ENCODE measurements at places on chromosomes 4 and X. TPM values are rescaled to one million over a fixed set of nuclear protein-coding genes. Genes with fewer than 3 reads are reported as not detected.

DNA sequence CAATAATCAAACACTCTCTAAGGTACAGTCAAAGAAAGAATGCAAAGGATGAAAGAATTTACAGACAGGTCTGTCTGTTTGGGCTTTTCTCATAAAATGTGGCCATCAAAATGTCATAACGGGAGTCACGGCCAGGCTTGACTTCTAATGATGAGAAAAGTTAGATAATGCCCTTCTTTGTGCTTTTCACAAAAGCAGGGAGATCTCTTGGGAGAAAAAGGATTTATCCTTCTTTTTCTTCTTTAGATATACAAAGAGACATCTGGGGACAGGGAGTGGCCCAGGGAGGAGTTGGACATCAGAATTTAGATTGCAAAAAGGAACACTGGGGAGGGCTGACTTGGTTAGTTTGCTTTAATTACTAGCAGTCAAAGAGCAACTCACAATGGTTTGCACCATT is 93.1 kb downstream of the SLC39A8 start:
- no peaks in the 10 kb centered on the region for H3K4me1 ChIP-seq
- no peaks in the 10 kb centered on the region for H3K36me3 ChIP-seq
- no peak for DNase-seq

DNA sequence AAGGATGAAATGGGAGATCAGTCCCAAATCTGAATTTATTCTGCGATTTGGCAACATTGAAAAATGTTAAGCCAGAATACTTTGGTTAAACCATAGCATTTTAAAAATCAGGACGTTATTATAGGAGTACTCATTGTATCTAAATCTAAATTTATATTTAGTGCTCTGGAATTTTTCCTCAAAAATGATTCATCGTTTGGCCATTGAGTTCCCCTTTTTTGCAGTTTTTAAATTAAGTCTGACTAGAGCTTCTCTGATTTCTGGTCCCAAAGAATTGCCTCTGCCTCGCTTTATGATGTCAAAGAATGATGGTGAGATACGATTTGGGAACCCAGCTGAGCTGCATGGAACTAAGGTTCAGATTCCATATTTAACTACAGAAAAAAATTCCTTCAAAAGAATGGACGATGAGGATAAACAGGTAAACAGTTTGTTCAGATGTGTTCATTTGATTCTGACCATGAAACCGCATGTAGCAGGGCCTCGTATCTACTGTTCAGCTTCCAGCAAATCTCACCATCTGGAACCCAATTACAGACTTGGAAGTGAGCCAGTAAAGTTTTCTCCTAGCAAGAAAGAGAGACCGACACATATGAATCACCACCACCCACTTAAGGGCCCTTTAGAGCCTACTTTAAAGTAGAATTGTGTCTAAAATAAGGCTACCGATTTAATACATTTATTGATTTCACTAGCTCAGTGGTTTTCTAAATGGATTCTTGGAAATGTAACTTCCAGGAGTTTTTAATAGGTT is 75.6 kb downstream of the REPS2 start:
- no peaks in the 10 kb centered on the region for H3K4me1 ChIP-seq
- H3K27ac ChIP-seq = no peak overlapping the region
- no peak for DNase-seq
- no peak overlapping the region for H3K4me3 ChIP-seq
- H3K27me3 ChIP-seq = no peaks in the 10 kb centered on the region

DNA sequence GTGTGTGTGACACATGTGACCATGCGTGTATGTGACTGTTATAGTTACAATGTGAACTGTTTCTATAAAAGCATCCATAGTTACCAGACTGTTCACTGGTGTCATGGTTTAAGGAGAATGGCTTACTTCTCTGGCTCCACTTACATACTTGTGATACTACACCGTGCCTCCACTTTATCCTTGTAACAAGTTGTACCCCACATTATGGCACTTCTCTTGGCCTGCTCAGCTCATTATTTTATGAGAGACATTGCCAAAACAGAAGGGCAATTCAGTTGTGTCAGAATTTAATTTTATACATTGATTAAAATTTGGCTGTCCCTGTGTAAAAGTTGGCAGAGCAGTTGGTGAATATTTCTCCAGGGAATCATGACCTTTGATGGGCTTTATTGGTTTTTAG is 62.4 kb upstream of the TBC1D14 start:
- H3K27ac ChIP-seq = no peak overlapping the region
- H3K27me3 ChIP-seq = no peaks in the 10 kb centered on the region
- peaks cover 25% of the 10 kb centered on the region for H3K36me3 ChIP-seq
- H3K4me3 ChIP-seq = no peak overlapping the region
- H3K4me1 ChIP-seq = peaks cover 3% of the 10 kb centered on the region

- H3K4me3 ChIP-seq = no peak overlapping the region
- no peak overlapping the region for H3K27ac ChIP-seq
- DNase-seq = no peak
- no peaks in the 10 kb centered on the region for H3K27me3 ChIP-seq
Observed at GRCh38 chrX:23013366-23013765, 13.6 kb downstream of the DDX53 start.

DNA sequence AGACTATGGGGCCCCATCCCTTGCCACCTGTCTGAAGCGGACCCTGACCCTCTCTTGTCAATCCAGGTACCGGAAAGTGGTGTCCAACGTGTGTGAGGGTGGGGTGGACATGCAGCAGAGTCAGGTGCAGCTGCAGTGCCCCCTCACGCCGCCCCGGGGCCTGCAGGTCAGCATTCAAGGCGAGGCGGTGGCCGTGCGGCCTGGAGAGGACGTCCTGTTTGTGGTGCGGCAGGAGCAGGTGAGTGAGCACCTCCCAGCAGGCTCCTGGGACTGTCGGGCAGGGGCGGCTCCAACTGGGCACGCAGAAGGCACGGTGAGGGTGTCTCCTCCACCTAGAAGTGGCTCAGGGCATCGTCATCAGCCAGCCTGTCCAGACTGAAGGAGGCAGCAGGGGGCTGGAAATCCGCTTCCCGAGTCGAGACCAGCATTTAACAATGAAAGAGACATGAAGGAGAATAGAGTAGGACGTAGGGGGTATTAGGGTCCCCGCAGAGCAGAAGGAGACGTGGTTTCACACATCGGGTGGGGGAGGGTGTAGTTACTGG is 221.6 kb downstream of the AFAP1 start:
- H3K36me3 ChIP-seq = no peaks in the 10 kb centered on the region
- DNase-seq = no peak
- H3K4me3 ChIP-seq = no peak overlapping the region
- peaks cover 2% of the 10 kb centered on the region for H3K4me1 ChIP-seq
- peaks cover 7% of the 10 kb centered on the region for H3K27me3 ChIP-seq

- no peaks in the 10 kb centered on the region for H3K4me1 ChIP-seq
- no peak overlapping the region for H3K4me3 ChIP-seq
- H3K27me3 ChIP-seq = no peaks in the 10 kb centered on the region
- no peak for DNase-seq
- H3K36me3 ChIP-seq = no peaks in the 10 kb centered on the region
Observed at GRCh38 chr4:65645185-65645584, 25.1 kb downstream of the EPHA5 start.

DNA sequence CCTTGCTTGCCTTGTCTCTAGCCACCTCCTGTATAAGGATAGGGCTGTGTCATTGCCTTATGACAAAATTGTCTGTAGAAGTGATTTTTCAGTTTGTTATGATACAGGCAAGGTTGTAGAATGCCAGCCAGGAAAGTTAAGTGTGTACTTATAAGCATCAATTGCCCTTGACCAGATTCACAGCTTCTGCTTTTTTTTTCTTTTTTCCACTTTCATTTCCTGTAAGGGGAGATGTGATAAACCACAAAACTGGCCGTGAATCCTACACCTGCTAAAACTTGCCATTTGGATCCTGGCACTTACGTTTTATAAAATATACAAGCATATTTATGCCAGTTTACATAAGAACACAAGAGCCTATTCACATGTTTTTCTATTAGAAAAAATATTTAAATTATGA is 35.0 kb upstream of the BMPR1B start:
- no peak overlapping the region for H3K27ac ChIP-seq
- no peak overlapping the region for H3K4me3 ChIP-seq
- no peaks in the 10 kb centered on the region for H3K36me3 ChIP-seq
- no peak for DNase-seq
- no peaks in the 10 kb centered on the region for H3K27me3 ChIP-seq

DNA sequence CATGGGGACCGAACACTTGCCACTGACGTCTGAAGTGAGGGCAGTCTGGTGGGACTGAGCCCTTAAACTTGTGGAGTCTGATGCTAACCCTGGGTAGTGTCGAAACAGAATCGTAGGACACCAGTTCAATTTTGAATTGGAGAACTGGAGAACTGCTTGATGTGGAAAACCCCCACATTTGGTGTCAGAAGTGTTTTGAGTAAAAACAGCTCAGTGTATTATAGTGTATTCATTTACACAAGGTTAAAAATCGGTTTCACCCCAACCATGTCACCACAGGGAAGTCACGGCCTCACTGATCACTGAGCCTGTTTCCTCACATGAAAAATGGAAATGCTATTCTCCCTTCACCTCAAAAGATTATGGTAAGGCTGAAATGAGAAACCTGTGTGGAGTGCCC is 21.9 kb downstream of the PIN4 start:
- no peaks in the 10 kb centered on the region for H3K4me1 ChIP-seq
- H3K4me3 ChIP-seq = no peak overlapping the region
- H3K36me3 ChIP-seq = no peaks in the 10 kb centered on the region
- no peaks in the 10 kb centered on the region for H3K27me3 ChIP-seq
- no peak overlapping the region for H3K27ac ChIP-seq
- DNase-seq = no peak

GRCh38 chrX:12965131-12965940 is 9.6 kb upstream of the TMSB4X start:
- no peak overlapping the region for H3K27ac ChIP-seq
- H3K4me3 ChIP-seq = no peak overlapping the region
- DNase-seq = no peak
- no peaks in the 10 kb centered on the region for H3K36me3 ChIP-seq

DNA sequence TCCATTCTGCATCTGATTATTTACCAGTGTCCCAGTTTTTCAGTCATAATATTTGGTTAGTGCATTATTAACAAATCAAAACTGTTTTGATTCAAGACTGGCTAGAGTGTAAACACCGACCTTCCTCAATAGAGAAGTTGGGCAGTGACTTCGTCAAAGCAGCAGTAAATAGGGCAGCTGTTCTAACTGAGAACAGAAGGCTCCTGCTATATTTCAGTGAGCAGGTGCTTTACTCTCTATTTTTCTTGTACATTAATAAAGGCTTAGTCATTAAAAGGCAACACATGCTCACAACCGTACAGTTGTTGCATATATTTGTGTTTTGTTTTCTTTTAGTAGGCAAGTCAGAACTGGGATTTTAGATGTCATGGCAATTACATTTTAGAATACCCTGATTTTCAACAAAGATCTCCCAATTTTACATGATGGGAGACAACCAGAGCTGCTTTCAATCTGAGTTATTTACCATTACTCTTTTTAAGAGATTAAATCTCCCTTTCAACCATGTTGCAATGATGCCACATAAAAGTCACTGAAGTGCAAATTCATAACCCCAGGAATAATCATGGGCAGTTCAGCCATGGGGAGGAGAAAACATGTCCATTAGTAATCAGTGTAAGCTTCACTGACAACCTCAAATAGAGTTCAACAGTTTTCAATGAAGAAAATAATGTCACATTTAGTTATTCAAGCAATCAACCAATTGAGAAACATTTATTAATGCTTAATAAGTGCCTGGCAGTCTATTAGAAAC is 233.3 kb downstream of the NDST4 start:
- no peaks in the 10 kb centered on the region for H3K36me3 ChIP-seq
- DNase-seq = no peak
- no peaks in the 10 kb centered on the region for H3K27me3 ChIP-seq
- H3K4me3 ChIP-seq = no peak overlapping the region
- no peak overlapping the region for H3K27ac ChIP-seq
- no peaks in the 10 kb centered on the region for H3K4me1 ChIP-seq

GRCh38 chr4:14615671-14616070 is 386.6 kb upstream of the CPEB2 start:
- H3K36me3 ChIP-seq = no peaks in the 10 kb centered on the region
- no peaks in the 10 kb centered on the region for H3K27me3 ChIP-seq
- no peak overlapping the region for H3K27ac ChIP-seq

DNA sequence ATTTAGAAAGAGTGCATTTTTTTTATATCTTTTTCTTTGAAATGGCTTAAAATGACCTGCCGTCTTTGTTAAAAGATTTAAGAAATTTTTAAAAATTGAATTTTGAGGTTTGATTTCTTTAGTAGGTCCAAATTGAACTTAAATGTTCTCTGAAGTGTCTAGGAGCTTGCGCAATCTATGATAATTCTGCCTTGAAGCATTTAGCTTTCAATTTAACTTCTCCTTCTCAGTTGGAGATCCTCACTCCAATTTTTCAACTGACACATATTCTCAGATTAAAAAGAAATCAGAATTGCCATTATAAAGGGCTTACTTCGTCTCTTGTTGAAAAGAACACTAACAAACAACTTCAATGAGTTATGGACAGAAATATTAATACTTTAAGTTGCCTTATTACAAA is 273.5 kb downstream of the TMA16 start:
- no peak overlapping the region for H3K27ac ChIP-seq
- no peaks in the 10 kb centered on the region for H3K36me3 ChIP-seq
- H3K4me1 ChIP-seq = no peaks in the 10 kb centered on the region
- H3K4me3 ChIP-seq = no peak overlapping the region
- H3K27me3 ChIP-seq = no peaks in the 10 kb centered on the region

- DNase-seq = no peak
- no peak overlapping the region for H3K27ac ChIP-seq
- H3K4me3 ChIP-seq = no peak overlapping the region
- H3K4me1 ChIP-seq = no peaks in the 10 kb centered on the region
Observed at GRCh38 chr4:71355045-71355444, 16.2 kb downstream of the SLC4A4 start.

- no peak overlapping the region for H3K27ac ChIP-seq
- H3K36me3 ChIP-seq = no peaks in the 10 kb centered on the region
- peaks cover 94% of the 10 kb centered on the region for H3K27me3 ChIP-seq
Observed at GRCh38 chr4:4860600-4861389, 1.3 kb downstream of the MSX1 start.

- no peaks in the 10 kb centered on the region for H3K27me3 ChIP-seq
- no peaks in the 10 kb centered on the region for H3K36me3 ChIP-seq
- no peak overlapping the region for H3K27ac ChIP-seq
- no peak overlapping the region for H3K4me3 ChIP-seq
- no peaks in the 10 kb centered on the region for H3K4me1 ChIP-seq
Observed at GRCh38 chr4:118389721-118390120, 36.9 kb upstream of the PRSS12 start.

GRCh38 chr4:56619160-56619559 is 61.9 kb downstream of the HOPX start:
- no peaks in the 10 kb centered on the region for H3K27me3 ChIP-seq
- no peak overlapping the region for H3K27ac ChIP-seq
- no peaks in the 10 kb centered on the region for H3K36me3 ChIP-seq
- H3K4me3 ChIP-seq = no peak overlapping the region

- H3K36me3 ChIP-seq = no peaks in the 10 kb centered on the region
- H3K27ac ChIP-seq = no peak overlapping the region
- H3K4me3 ChIP-seq = no peak overlapping the region
- peak; percentile 43 for DNase-seq
Observed at GRCh38 chr4:1416051-1416947, 10.1 kb upstream of the NKX1-1 start.

GPC3 gene
- 67.7 TPM for total RNA-seq

DRD5 gene
- total RNA-seq = not detected

UCHL1 gene
- 7.2 TPM for total RNA-seq

TLR6 gene
- total RNA-seq = 9.6 TPM

WDR17 gene
- 3.2 TPM for total RNA-seq

UGT2B17 gene
- not detected for total RNA-seq

CPLX1 gene
- 5.2 TPM for total RNA-seq

GNRHR gene
- not detected for total RNA-seq

VSIG1 gene
- 1.1 TPM for total RNA-seq

CCDC120 gene
- total RNA-seq = 10.8 TPM
